ENCODE measurements at places on chromosomes 1 and 21. TPM values are rescaled to one million over a fixed set of nuclear protein-coding genes. Genes with fewer than 3 reads are reported as not detected.

DNA sequence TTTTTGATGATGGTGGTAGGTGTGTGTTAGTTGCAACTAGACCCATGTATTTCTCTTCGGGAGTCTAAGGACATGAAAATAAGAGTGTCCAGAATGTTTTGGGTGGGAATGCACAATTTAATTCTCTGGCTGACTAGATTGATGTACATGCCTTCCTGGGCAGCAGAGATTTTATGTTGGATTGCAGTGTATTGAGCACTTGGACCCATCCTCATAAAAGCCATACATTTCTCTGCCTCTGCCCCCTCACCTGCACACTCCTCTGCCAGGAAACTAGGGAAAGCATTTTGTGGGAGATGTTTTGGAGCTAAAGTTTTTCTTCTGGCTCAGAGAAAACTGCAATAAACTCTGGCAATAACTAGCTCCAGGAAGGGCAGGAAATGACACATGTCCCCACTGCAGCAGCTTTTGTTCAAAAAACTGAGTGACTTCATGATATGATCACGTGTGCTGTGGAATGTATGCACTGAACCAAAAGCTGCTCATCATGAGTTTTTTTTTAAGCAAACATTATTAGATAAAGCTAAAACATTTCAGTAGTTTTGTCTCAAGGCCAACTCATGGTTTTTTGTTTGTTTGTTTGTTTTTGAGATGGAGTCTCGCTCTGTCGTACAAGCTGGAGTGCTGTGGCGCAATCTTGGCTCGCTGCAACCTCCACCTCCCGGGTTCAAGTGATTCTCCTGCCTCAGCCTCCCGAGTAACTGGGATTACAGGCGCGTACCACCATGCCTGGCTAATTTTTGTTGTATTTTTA, 17.6 kb downstream of the RIT1 start:
- no peaks in the 10 kb centered on the region for H3K27me3 ChIP-seq
- DNase-seq, result peak; percentile 14
- H3K36me3 ChIP-seq, result no peaks in the 10 kb centered on the region
- peak overlapping the region; percentile 76 for H3K27ac ChIP-seq
- H3K4me1 ChIP-seq, result peaks cover 19% of the 10 kb centered on the region

DNA sequence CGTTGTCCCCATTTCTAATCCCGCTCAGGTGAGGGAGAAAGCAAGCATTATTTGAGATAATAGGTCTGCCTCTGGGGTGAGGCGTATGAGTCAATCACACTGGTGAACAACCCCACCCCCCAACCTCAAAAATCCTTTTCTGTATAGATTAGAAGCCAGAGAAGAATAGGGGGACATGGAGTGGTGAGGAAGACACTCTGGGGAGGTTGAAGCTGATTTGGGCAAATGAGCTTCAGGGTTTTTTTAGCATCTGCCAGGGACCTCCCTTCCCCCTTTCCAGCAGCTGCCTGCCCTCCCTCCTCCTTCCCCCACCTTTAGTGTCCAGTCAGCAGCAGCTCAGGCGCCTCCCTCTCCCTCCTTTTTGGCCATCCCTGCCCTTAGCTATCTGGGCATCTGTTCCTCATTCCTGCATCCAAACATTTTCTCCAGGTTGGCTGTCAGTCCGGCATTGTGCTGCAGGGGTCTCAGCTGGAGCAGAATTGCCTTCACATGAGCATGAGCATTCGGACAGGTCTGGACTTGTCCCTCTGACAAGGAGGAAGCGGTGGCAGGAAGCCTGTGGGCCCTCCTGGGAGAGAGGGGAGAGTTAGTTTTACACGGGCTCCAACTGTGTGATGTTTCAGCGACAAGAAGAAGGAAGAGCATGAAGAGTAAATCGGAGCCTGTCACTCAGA, 30.8 kb upstream of the PTGFRN start:
- DNase-seq, result peak; percentile 76
- H3K4me3 ChIP-seq, result peak overlapping the region; percentile 66
- no peak overlapping the region for H3K27ac ChIP-seq
- no peaks in the 10 kb centered on the region for H3K36me3 ChIP-seq
- H3K27me3 ChIP-seq, result no peaks in the 10 kb centered on the region

DNA sequence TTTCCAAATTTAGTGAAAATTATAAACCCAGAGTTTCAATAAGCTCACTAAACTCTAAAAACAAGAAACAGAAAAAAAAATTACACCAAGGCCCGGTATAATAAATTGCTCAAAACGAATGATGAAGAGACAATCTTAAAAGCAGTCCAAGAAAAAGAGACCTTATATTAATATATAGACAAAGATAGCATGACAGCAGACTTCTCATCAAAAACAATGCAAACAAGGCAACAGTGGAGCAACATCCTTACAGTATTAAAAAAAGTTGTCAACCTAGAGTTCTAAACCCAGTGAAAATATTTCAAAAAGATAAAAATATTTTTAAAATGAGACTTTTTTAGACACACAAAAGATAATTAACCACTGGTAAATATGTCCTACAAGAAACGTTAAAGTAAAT, 46.7 kb downstream of the KIFAP3 start:
- H3K4me1 ChIP-seq, result no peaks in the 10 kb centered on the region
- peaks cover 2% of the 10 kb centered on the region for H3K36me3 ChIP-seq
- H3K27me3 ChIP-seq, result no peaks in the 10 kb centered on the region
- DNase-seq, result no peak
- no peak overlapping the region for H3K4me3 ChIP-seq
- no peak overlapping the region for H3K27ac ChIP-seq

DNA sequence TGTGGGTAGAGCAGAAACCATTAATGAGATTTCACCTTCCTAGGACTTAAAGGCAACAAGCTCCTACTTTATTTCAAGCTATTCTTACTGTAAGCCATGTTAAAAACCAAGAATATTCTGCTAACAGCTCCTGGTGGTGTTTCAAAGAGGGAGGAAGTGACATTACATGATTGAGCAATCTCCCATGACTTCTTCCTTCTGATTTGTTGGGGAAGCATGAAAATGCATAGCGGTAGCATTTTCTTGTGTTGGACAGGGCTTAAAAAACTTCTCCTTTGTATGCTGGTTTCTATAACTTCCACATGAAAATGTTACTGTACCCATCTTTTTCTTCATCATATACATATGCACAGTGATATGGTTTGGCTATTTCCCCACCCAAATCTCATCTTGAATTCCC, 297.0 kb upstream of the SNX7 start:
- H3K4me3 ChIP-seq, result no peak overlapping the region
- H3K4me1 ChIP-seq, result no peaks in the 10 kb centered on the region
- H3K27me3 ChIP-seq, result no peaks in the 10 kb centered on the region
- no peak for DNase-seq

GRCh38 chr21:44578371-44579055, 1.9 kb downstream of the KRTAP10-5 start:
- no peaks in the 10 kb centered on the region for H3K36me3 ChIP-seq
- no peaks in the 10 kb centered on the region for H3K4me1 ChIP-seq
- DNase-seq, result no peak
- no peak overlapping the region for H3K27ac ChIP-seq

DNA sequence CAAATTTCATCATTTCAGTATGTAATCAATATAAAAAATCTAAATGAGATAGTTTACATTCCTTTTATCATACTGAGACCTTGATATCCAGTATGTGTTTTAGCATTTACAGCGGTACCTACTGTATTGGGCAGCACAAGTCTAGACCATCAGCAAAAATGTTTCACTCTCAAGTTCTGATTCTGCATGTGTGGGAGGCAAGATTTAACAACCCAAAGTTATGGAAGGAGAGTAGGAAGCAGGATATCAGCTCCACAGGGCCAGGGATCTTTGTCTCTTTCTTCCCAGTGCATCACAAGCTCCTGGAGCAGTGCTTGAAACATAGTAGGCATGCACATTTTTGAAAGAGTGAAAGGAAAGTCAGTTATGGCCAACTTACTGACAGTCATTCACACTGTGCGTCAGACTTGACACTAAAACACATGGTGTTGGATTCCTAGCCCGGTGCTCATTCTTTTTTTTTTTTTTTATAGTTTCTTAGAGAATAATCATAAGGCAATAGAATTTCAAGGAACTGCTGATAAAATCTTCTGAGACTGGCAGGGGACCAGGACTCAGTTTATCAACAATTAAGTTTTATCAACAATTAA, 6.1 kb downstream of the TENT5C start:
- H3K27ac ChIP-seq, result no peak overlapping the region
- no peak overlapping the region for H3K4me3 ChIP-seq
- H3K36me3 ChIP-seq, result no peaks in the 10 kb centered on the region
- no peaks in the 10 kb centered on the region for H3K4me1 ChIP-seq

DNA sequence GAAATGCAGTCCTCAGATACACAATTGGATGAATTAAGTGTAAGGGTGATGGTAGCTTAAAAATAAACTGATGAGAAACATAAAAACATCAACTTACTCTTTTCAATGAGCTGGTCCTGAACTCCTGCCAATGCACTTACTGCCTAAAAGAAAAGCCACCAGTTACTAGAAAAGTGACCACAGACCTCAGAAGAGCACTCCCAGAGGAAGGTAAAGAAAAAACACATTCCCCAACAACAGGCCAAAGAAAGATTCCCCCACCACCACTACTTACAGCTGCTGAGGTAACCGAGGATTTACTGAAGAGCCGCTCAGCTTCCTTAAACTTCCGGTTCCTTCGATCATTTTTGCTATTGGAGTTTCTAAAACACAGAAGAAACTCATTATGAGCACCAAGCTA, 5.4 kb downstream of the MEAF6 start:
- no peaks in the 10 kb centered on the region for H3K4me1 ChIP-seq
- DNase-seq, result no peak
- H3K27me3 ChIP-seq, result no peaks in the 10 kb centered on the region
- no peak overlapping the region for H3K4me3 ChIP-seq

The MMP23B gene
- total RNA-seq, result 7.1 TPM

The TRIM62 gene
- 6.2 TPM for total RNA-seq

The MAP1LC3C gene
- 5.1 TPM for total RNA-seq
